ENCODE measurements at places on chromosomes 2 and 18. TPM values are rescaled to one million over a fixed set of nuclear protein-coding genes. Genes with fewer than 3 reads are reported as not detected.

RESP18 gene
- not detected for total RNA-seq

CLHC1 gene
- 4.7 TPM for total RNA-seq

RAMP1 gene
- 19.2 TPM for total RNA-seq

GRCh38 chr2:205848601-205849000, 166.3 kb downstream of the NRP2 start:
- H3K36me3 ChIP-seq, result no peaks in the 10 kb centered on the region
- no peak overlapping the region for H3K4me3 ChIP-seq
- no peak overlapping the region for H3K27ac ChIP-seq
- peaks cover 15% of the 10 kb centered on the region for H3K27me3 ChIP-seq
- peak; percentile 41 for DNase-seq

DNA sequence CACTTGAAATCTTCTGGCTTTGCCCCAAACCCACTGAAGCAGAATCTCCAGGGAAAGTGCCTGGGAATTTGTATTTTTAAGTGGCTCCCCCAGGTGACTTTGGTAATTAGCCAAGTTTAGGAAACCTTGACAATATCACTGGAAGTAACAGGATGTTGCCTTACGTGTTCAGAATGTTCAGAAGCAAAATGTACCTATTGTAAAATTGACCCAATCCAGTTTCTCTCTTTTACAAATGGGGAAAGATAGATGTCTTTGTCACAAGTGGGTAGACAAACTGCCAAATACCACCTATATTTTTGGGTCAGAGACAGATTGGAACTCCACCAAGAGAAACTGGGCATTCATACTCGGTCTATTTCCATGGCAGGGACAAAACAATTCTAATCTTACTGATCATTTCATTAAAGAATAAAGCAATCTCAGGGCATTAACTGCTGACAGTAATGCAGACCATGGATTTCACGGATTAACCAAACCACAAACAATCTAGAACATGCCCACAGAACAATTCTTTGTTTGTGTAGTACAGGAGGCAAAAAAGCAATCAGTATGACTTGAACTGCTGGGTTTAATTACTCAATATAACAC, 255.8 kb downstream of the ERBB4 start:
- H3K4me3 ChIP-seq, result no peak overlapping the region
- DNase-seq, result no peak
- H3K27ac ChIP-seq, result no peak overlapping the region

- H3K27me3 ChIP-seq, result peaks cover 17% of the 10 kb centered on the region
- no peak overlapping the region for H3K4me3 ChIP-seq
- H3K27ac ChIP-seq, result no peak overlapping the region
- no peaks in the 10 kb centered on the region for H3K36me3 ChIP-seq
- peak; percentile 46 for DNase-seq
Measured at GRCh38 chr18:49609256-49610021, 47.6 kb downstream of the LIPG start.

DNA sequence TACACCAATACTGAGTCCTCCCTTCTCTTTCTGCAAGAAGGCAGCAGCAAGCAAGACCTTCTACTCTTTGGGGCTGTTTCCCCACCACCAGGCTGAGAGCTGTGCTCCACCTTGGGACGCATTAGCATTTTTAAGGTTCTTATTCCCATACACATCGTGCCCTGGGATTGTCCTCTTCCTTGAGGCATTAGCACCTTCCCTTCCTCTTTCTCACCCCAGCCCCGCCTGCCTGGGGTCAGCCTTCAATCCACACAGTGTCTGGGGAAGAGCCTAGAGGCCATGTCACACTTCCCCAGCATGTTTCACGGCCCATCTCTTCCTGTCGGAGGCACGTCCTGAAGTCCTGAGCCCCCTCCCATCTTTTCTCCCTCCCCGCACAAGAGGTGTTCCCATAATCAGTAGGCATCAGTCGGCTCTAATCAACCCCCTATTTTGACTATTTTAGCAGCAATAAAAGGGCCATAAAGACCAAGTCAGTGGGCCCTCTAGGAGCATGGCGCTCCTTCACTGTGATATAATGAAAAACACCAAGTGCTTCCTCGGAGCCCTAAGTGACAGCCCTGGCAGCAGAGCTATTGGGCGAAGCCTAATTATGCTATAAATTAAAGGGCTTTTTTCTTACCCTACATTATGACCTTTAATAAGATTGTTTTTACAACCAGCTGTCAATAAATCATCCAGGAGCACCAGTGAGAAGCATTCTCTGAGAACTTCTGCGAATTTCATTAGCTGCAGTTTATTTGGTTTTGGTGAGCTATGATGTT, 55.0 kb upstream of the PKDCC start:
- no peak for DNase-seq
- no peak overlapping the region for H3K4me3 ChIP-seq
- no peak overlapping the region for H3K27ac ChIP-seq
- H3K36me3 ChIP-seq, result no peaks in the 10 kb centered on the region

Data from IMR-90 (cell line).